Subcutaneous preadipocyte (primary cell): ENCODE measurements at places on chromosomes 6 and 20. TPM values are rescaled to one million over a fixed set of nuclear protein-coding genes. Genes with fewer than 3 reads are reported as not detected.

The FERMT1 gene
- total RNA-seq = 17.2 and 17.3 TPM in 2 replicates

The CNKSR3 gene
- total RNA-seq = 2.9 and 4.9 TPM in 2 replicates

The C6orf58 gene
- total RNA-seq = 0.20 TPM in 1 of 2 replicates, not detected in the other

The TFAP2D gene
- total RNA-seq = not detected in 2 replicates

The GPLD1 gene
- under 0.01 and 0.73 TPM in 2 replicates for total RNA-seq

The MAP3K7 gene
- 27.2 and 34.6 TPM in 2 replicates for total RNA-seq

The TINAG gene
- not detected in 2 replicates for total RNA-seq

The POM121L2 gene
- total RNA-seq = not detected in 2 replicates

The LINC00237 gene
- not detected in 2 replicates for total RNA-seq

The FAM83B gene
- total RNA-seq = not detected in 2 replicates

The FAM209A gene
- not detected in 2 replicates for total RNA-seq

The B3GAT2 gene
- under 0.01 TPM in 1 of 2 replicates, not detected in the other for total RNA-seq

The IPCEF1 gene
- total RNA-seq = under 0.01 TPM in 1 of 2 replicates, not detected in the other

The COX4I2 gene
- not detected in 2 replicates for total RNA-seq

The AGPAT1 gene
- total RNA-seq = 26.5 and 29.1 TPM in 2 replicates

The PRKN gene
- 2.0 and 3.3 TPM in 2 replicates for total RNA-seq

The RIMS4 gene
- not detected in 2 replicates for total RNA-seq

The MAN1A1 gene
- total RNA-seq = 127 and 156 TPM in 2 replicates

The FAM217A gene
- total RNA-seq = not detected in 2 replicates

The FRK gene
- under 0.01 TPM in 2 replicates for total RNA-seq

The RCAN2 gene
- 0.78 and 7.0 TPM in 2 replicates for total RNA-seq

The RAB44 gene
- total RNA-seq = under 0.01 TPM in 1 of 2 replicates, not detected in the other

The ADTRP gene
- 1.8 and 4.0 TPM in 2 replicates for total RNA-seq

The HLA-DMA gene
- total RNA-seq = 1.4 and 1.8 TPM in 2 replicates

The COL11A2 gene
- under 0.01 and 0.20 TPM in 2 replicates for total RNA-seq

The NKAPL gene
- 0.73 and 1.6 TPM in 2 replicates for total RNA-seq

The DLK2 gene
- 0.20 TPM in 1 of 2 replicates, not detected in the other for total RNA-seq

The LPA gene
- not detected in 2 replicates for total RNA-seq

The CITED2 gene
- total RNA-seq = 105 and 138 TPM in 2 replicates

The ZNF831 gene
- not detected in 2 replicates for total RNA-seq

The TPD52L1 gene
- 0.59 and 1.5 TPM in 2 replicates for total RNA-seq

The GPRC6A gene
- not detected in 2 replicates for total RNA-seq

The LHFPL5 gene
- not detected in 2 replicates for total RNA-seq

The C6orf47 gene
- total RNA-seq = 12.5 and 15.8 TPM in 2 replicates

The CDH22 gene
- total RNA-seq = under 0.01 TPM in 1 of 2 replicates, not detected in the other

The R3HDML gene
- not detected in 2 replicates for total RNA-seq

The RPS6KA2 gene
- 74.2 and 81.9 TPM in 2 replicates for total RNA-seq

The GRM1 gene
- total RNA-seq = under 0.01 TPM in 2 replicates

The SNTA1 gene
- total RNA-seq = 20.5 and 23.9 TPM in 2 replicates

The CYP39A1 gene
- total RNA-seq = 0.37 and 0.39 TPM in 2 replicates

The PRSS35 gene
- 0.20 and 0.37 TPM in 2 replicates for total RNA-seq

The PRR18 gene
- not detected in 2 replicates for total RNA-seq

The ZBTB46 gene
- under 0.01 and 0.98 TPM in 2 replicates for total RNA-seq

The TMEM181 gene
- 29.0 and 37.9 TPM in 2 replicates for total RNA-seq

The KCNK15 gene
- total RNA-seq = 1.4 and 3.3 TPM in 2 replicates

The NKX2-4 gene
- not detected in 2 replicates for total RNA-seq

The PRDM13 gene
- total RNA-seq = not detected in 2 replicates

The CLPSL2 gene
- total RNA-seq = not detected in 2 replicates

The ESR1 gene
- total RNA-seq = 0.73 and 0.98 TPM in 2 replicates

The SUMO4 gene
- 1.8 and 2.7 TPM in 2 replicates for total RNA-seq

The PGC gene
- not detected in 2 replicates for total RNA-seq

The TMC2 gene
- total RNA-seq = under 0.01 TPM in 1 of 2 replicates, not detected in the other

The CTSA gene
- 90.1 and 95.2 TPM in 2 replicates for total RNA-seq

The TCF15 gene
- total RNA-seq = not detected in 2 replicates

The EEF1A1 gene
- total RNA-seq = 15,360 and 18,533 TPM in 2 replicates

The ECT2L gene
- not detected in 2 replicates for total RNA-seq

The PREX1 gene
- total RNA-seq = 0.73 and 31.3 TPM in 2 replicates

The HLA-DOB gene
- total RNA-seq = 0.37 and 0.39 TPM in 2 replicates

The RBM12 gene
- total RNA-seq = 48.1 and 66.7 TPM in 2 replicates
